ENCODE measurements at places on chromosomes 1 and 21.

DNA sequence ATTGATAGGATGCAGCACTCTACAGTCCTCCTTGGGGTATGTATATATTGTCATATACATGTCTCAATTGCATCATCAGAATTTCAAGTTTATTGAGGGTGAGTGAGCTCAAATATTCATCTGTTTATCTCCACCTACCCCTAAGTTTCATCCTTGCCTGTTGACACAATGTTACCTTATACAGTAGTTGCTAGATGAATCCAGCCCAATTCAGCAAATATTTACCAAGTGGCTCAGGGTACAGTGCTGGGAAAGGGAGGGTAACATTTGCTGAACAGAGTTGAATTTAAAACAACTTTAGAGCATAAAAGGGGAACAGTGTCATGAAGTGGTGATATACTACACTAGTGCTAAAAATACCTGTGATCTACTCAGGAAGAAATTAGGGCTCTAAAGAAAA lies 14.4 kb downstream of the ELAVL4 start:
- no peak for DNase-seq

- DNase-seq: no peak
These were observed 39.0 kb upstream of the GUCA2B start for GRCh38 chr1:42114229-42114628.

DNA sequence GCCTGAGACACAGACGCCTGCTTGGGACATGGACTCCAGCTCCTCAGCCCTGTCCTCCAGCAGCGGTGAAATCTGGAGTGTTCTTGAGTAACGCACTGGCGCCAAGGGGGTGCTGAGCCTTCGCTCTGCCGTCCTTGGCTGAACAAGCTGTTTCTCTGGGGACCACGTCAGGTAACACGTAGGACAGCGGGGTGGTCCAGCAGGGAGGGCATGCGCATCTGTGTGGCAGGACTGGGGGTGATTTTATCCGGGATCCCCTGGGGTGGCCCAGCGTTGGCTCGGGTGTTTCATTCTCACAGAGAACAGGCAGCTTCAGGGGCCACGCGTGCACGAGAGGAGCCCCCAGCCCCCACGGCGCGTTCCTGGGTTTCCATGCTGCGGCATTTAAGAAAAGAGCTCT lies 61.2 kb downstream of the AGPAT3 start:
- DNase-seq: no peak

DNA sequence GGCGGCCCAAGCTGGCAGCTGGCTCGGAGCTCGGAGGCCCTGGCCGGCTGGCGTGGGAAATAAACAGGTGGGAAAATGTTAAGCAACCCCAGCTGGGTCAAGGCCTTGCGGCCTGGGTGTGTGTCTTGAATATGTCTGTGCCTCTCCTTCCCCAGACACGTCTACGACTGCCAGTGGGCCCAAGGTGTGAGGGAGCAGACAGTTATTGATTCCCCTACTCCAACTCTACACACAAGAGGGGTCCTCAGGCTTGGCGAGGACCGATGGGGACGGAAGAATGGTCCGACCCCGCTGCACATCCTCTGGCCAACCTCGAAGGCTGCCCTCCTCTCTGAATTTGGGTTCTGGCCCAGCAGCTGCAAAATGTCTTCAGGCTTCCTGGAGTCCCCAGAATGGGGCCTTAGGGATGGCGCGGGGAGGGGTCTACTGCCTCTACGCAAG lies 2.2 kb downstream of the IL22RA1 start:
- DNase-seq: no peak

- DNase-seq: no peak
These were observed 42.7 kb upstream of the ATP1A1 start for GRCh38 chr1:116330342-116330652.

DNA sequence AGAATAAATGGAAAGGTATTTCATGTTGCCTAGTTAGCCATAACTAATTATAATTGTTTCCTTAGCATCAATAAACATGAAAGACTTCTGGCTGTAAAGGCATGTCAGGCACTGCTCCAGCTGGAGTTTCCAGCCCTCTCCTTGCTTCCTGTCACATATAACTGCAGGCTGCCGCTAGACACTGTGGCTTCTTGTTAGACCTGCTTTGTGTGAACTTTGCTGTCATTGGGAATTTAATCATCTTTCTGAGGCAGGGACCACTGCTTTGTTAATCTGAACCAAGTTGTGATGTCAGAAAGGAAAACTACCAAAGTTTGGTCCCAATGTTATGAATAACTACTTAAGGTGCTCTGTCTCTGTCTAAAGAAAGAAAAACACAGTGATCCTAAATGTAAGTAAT lies 90.3 kb upstream of the DUSP10 start:
- DNase-seq: no peak

DNA sequence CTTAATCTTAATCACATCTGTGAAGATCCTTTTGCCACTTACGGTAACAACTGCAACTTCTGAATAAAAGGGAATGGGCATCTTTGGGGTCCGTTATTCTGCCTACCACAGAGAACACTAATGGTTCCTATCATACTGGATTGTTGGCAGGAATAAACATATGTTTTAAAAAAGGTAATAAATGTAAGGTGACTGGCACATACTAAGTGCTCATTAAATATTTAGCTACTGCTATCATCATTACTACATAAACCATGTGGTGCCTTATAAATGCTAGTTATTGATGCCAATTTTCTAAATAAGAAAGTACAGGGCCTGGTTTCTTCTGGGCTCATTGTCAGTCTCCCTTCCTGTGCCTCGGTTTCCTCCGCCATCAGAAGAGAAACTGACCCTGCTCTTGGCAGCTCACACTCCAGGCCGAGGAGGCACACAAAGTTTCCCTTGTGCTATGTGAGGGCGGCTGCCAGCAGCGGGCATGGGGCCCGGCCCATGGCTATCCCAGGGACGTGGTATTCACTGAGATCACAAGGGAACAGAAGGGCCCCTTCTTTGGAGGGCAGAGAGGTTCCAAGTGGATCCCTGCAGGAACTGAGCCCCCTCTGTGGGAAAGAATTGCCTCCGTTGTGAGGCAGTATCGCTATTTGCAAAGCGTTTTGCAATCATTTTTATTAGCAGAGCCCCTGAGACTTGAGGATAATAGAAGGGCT lies 26.2 kb downstream of the NAV1 start:
- DNase-seq: no peak

- DNase-seq: no peak
These were observed 195.3 kb downstream of the C1orf94 start for GRCh38 chr1:34371829-34372532.

GRCh38 chr1:203835476-203835875 lies 25.9 kb upstream of the SNRPE start:
- DNase-seq: no peak

- no peak for DNase-seq
These were observed 2.9 kb downstream of the JAK1 start for GRCh38 chr1:64963466-64963865.

DNA sequence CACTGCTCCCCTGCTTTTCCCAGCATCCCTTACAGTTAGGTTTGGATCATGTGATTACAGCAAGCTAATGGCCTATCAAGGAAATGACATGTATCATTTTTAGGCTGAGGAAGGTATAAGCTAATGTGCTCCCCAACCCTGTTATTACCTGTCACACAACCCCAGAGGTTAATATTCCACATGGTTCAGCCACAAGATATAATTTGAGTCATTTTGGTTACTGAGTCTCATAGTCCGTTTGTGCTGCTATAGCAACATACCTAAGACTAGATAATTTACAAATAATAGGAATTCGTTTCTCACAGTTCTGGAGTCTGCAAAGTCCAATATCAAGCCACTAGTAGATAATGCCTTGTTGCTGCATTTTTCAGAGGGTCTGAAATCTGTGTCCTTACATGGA lies 29.1 kb upstream of the SLC16A1 start:
- DNase-seq: no peak

All from activated CD4-positive, CD25-positive, alpha-beta regulatory T cell treated with anti-CD3 and anti-CD28 coated beads, Interleukin-2, amount 50 U/mL, for 16 hours (primary cell).